Fibroblast of upper back skin (primary cell): ENCODE measurements at places on chromosomes 1 and 21.
A peak's percentile ranks its signal among the peaks of the same experiment; 100 is the strongest.

GRCh38 chr1:13956393-13956792 is 256.4 kb downstream of the PRDM2 start:
- peak; percentile 25 for DNase-seq

DNA sequence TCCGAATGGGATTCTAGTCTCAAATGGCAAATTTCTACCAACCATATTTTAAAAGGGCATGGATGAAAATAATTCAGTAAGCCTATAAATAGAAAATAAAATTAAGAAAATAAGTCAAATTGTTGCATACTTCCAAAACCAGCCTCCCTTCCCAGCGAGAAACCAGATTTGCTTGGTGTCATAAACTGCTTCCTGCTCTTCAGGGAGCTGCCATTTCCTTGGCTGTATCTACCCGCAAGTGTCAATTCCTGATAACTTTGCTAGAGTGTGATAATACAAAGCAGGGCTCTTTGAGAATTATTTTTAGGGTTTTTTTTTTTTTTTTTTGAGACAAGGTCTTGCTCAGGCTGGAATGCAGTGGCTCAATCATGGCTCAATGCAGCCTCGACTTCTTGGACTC is 62.3 kb downstream of the S1PR1 start:
- DNase-seq, result no peak

DNA sequence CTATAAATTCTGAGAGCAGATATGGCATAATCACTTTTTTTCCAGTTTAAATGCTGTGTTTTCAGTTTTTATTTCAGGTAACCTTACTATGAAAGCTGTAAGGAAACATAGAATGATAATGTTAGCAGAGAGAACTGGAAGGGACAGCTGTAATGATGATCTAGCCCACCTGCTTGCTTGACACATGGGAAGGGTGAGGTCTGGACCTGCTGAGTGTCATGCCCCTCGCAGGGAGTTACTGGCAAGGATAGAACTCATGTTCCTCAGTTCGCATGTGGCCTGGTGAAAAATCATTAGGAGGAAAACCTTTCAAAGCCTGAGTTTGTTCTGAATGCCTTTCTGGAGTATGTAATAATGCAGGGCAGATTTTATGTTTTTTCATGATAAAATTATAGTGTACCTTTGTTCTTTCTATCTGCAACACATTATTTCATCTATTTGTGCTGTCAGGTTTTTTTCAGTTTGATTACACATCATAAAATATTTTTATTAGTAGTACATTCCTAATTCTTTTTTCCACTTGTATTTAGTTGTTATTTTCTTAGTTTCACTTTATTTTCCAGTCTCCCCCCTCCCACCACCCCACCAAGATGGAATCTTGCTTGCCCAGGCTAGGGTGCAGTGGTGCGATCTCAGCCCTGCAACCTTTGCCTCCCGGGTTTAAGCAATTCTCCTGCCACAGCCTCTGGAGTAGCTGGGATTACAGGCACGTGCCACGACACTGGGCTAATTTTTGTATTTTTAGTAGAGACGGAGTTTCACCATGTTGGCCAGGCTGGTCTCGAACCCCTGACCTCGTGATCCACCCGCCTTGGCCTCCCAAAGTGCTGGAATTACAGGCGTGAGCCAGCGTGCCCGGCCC is 8.0 kb downstream of the DDI2 start:
- no peak for DNase-seq

- DNase-seq, result peak; percentile 20
These were observed 143.3 kb upstream of the JUN start for GRCh38 chr1:58927041-58927721.

DNA sequence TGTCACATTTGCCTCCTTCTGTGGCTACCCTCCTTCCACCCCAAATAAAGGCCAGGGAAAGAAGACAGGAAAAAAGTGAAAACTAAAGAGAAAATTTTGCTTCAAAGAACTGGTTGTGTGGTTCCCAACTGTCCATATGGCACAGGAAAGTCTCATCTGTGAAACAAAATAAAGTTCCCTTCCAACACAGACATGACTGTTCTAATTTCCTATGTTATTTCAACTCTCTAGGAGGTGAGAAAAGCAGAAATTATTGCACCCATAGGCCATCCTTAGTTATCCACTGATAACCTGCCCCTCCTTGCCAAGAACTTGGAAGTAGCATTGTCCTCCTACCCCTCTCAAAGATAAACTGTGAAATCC is 8.1 kb upstream of the RAB29 start:
- DNase-seq, result no peak

- no peak for DNase-seq
These were observed 1.8 kb downstream of the CDC42BPA start for GRCh38 chr1:227316456-227316855.

DNA sequence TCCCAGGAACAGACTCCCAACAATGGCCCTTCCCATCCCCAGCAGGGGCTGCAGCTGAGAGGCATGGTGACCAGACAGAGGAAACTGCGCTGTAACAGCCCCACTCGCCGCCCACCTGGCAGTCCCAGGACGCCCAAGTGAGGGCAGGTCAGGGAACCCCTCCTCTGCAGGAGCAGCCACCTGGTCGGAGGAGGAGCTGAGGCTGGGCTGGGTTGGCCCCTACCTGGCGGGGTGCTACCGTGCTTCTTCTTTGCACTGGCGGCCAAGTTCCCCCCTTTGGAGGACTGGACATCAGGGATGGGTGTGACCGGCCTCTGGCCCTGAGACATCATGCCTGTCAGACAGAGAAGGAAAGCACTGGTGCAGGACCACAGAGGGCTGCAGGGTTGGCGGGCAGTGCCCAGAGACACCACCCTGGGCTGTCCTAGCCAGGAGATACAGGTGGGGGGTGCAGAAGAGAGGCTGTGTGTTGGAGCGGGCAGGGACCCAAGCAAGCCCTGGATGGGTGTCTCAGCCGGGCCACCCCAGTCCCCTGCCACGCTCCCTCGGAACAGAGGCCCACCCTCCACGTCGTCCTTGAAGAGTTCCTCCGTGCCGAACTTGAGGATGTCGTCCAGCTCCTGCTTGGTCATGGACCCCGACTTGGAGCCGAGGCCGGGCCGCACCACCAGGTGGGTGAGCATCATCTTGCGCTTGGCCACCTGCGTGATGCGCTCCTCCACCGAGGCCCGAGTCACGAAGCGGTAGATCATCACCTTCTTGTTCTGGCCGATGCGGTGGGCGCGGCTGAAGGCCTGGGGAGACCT is 51.6 kb downstream of the CHD5 start:
- DNase-seq, result no peak

DNA sequence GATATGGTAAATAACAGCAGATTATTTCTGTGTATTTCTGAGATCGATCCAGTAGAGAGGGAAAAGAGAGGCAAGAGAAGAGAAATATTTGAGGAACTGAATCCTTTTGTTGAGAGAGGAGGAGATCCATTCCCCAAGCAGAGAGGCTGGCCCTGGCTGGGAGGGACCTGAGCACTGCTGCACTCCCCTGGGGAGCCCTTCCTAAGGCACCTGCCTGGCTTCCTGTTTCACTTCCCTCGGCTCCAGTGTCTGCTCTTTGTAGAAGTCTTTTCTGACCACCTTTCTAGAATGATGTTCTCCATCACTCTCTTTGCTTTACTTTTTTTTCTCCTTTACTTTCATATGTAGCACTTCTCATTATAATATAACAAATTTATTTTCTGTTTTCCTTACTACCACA is 42.3 kb upstream of the SLC6A9 start:
- DNase-seq, result no peak

GRCh38 chr1:25020851-25021590 is 90.9 kb upstream of the RUNX3 start:
- no peak for DNase-seq

DNA sequence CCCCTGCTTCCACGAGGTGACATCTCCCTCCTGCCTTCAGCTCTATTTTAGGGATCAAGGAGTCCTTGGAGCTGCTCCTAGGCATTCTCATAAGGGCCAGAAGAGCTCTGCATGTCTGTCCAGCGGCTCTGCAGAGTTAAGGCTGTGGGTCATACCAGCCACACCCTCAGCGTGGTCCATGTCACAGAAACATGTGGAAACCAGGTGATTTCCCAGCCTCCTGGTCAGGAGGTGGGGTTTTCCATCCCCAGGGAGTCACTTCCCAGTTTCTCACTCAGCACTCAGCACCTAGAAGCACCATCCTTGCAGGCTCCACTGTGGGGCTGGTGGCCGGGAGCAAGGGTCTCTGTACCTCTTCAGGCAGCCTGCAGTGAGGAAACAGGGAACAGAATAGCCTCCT is 1.4 kb upstream of the TNFRSF1B start:
- DNase-seq, result no peak

GRCh38 chr1:151313501-151313900 is 13.7 kb downstream of the PI4KB start:
- no peak for DNase-seq

DNA sequence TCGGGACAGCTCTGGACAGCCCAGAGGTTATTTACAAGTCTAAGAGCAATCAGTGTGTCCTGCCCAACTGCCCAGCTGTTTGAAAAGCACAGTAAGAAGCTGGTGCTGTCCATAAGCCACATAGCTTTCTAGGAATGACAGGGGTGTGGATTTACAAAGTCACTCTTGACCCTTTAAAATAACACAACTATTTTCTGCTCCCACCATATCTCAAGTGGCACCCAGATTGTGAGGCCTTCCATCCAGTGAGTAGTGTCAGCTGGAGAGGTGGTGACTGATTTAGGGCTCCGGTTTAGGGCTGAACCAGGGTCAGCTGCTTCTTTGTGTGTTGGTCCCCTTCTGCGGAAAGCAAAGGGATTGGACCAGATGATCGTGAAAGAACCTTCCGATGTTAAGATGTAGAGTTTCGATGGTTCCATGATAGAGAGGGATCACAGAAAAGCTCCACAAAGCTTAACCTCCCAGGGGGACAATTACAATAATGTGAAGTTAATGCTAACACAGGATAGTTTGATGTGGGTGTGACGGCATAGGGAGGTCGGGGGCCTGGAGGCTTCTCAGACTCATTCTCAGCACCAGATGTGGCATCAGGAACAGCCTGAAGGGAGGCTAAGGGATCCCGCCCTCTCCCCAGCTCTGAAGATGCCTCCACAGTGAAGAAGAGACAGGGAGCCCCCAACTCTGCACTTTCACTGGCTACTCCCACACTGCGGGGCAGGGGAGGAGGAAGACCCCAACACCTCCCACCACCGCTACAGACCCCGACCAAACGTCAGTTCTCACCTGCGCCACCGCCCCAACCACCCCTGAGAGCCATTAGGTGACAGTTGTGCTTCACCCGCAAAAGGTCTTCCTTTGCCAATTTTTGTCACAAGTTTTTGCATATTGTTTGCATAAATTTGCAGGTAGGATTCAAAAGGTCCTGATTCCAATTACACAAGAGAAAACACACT is 40.6 kb downstream of the LRRC3 start:
- no peak for DNase-seq

- DNase-seq, result peak; percentile 63
These were observed 61.6 kb downstream of the PTGS2 start for GRCh38 chr1:186618401-186619170.

- DNase-seq, result peak; percentile 72
These were observed 13.5 kb upstream of the PPP1R8 start for GRCh38 chr1:27816921-27817630.

DNA sequence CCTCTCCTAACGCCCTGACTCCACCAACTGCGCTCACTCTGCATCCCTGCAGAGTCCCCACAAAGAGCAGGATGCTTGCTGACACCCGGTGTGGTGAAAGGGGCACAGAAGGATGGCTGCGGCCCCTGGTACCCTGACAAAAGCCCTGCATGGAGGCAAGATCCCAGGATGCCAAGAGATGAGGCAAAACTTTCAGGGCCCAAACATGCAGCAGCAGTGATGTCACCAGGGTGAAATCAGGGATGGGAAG is 36.6 kb downstream of the SLC9A1 start:
- peak; percentile 58 for DNase-seq

- DNase-seq, result no peak
These were observed 11.3 kb upstream of the EPHA8 start for GRCh38 chr1:22552021-22552420.

DNA sequence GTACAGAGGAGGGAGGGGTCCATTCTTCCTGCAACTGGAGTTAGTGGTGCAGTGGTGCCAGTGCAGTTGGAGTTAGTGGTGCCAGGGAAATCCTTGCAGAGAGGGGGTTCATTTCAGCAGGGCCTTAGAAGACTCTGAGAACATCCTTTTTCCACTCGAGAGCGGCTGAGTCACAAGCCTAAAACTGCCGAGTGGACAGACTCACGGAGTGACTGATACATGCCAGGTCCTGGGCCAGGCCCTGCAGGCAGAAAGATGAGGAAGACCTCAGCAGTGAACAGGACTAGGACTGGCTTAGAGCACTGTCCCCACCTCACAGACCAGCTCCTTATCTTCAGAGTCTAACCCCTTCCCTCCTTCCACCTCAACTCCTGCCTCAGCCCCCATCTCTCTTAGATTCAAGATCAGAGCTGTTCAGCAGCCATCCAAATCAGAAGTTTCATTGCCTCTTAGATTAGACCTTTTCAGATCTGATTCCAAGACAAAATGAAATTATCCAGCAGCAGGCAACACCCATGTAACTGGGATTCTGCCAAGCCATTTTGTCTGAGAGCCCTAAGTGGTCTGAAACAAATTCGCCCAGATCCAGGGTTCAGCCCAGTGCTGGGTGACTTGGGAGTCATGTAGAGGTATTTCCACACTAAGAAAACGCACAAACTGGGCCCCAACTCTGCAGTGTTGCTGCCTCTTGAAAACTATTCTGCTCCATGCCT is 12.7 kb upstream of the IKBKE start:
- no peak for DNase-seq

- no peak for DNase-seq
These were observed 91.4 kb downstream of the NR5A2 start for GRCh38 chr1:200118779-200119505.

- no peak for DNase-seq
These were observed 311.5 kb downstream of the KIF26B start for GRCh38 chr1:245466261-245466660.

DNA sequence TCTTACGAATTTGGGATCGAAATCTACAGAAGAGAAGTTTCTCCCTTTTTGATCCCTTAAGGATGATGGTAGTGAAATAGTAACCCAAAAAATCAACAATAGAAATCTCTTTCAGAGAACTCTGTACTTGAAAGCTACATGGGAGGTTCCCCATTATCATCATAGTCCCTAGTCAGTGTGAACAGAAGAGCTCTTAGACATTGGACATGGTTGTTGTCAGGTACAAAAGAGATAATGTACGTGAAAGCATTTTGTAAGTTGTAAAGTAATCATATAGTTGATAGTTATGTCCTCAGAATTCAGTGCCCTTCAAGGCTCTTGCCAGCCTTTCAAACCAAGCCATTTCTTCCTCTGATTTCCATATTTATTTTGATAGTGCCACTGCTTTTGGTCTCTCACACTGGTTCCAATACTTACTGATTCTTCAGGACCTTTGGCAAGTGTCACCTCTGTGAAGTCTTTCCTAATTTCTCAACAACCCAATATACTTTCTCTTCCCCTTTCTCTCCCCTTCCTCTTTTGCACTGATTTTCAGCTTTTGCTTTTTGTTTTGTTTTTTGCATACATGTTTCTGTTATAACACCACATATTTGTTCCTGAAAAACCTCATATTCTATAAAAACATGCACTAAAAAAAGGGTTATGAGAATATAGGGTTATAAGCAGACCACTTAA is 22.4 kb downstream of the VPS45 start:
- no peak for DNase-seq
